ENCODE measurements at places on chromosomes 2 and 18.

DNA sequence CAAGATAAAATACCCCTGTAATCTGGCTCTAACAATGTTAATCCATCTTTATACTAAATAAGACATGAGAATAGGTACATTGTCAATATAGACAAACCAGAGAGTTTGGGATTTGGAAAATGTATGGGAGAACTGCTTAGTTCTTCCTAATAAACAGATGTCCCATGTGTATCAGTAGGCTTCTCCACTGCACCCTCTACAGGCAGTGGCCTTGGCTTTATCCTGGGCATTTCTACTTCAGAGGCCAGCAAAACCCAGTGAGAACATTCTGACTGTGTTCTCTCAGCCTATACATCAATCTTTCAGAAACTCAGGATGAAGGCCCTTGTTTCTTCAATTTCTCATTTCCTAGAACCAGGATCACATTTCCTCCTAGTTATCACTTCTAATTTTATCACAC lies 1167.5 kb upstream of the ACVR2A start:
- no peak for DNase-seq

DNA sequence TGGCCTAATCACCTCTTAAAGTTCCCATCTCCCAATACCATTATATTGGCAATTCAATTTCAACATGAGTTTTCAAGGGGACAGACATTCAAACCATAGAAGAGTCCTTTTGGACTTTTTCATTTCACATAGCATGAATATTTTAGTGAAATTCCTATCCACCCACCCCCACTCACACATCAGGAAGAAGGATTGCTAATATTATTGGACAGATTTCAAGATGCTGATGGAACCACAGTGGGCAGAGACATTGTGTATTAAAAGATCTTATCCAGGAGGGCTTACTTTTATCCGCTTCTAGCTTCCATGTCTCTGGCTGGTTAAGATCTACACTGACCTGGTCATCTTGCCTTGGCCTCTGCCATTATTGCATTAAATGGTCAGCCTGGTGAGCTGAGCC lies 297.4 kb upstream of the ACVR2A start:
- no peak for DNase-seq

DNA sequence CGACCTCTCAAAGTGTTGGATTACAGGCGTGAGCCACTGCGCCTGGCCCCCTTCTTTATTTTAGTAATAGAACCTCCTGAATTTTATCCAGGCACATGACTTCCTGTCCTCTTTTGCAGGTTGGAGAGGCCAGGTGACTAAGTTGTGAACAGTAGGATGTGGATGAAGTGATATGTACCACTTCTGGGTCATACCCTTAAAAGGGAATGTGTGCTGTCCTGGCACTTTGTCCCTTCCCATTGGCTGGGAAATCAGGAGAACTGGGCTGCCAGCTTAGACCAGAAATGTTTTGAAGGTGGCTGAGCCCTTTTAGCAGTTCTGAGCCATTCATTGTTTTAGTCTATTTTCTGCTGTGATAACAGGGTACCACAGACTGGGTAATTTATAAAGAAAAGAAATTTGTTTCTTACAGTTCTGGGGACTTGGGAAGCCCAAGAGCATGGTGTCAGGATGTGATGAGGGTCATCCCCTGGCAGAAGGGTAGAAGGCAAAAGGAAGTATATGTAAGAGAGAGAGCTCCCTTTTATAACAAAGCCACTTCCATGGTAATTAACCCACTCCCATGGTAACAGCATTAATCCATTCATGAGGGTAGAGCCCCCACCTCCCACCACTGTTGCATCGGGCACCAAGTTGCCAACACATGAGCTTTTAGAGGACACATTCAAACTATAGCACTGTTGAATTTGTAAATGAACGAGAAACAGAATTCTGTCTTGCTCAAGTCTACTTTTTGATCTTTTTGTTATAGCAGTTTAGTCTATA lies 79.1 kb downstream of the TTC27 start:
- DNase-seq, result no peak

DNA sequence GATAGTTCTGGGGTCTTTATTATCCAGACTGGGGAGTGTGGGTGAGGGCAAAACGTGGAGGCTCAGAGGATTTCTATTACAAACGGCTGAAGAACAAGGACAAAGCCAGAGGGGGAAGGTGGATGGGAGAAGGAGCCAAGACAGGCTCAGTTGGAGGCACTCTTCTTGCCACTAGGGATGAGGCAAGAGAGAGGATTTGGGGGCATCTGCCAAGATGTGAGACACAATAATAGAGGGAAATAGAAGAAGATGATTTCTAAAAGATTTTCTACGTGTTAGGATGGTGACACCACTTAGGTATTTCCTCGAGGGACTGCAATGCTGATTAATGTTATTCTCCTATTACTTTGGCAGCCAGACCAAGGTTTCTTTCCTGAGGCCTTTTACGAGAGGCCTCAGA lies 71.8 kb downstream of the APOB start:
- DNase-seq, result no peak

- no peak for DNase-seq
Observed at GRCh38 chr18:6434481-6434880, 19.8 kb upstream of the L3MBTL4 start.

GRCh38 chr2:234116010-234116409 lies 65.5 kb downstream of the SPP2 start:
- no peak for DNase-seq

DNA sequence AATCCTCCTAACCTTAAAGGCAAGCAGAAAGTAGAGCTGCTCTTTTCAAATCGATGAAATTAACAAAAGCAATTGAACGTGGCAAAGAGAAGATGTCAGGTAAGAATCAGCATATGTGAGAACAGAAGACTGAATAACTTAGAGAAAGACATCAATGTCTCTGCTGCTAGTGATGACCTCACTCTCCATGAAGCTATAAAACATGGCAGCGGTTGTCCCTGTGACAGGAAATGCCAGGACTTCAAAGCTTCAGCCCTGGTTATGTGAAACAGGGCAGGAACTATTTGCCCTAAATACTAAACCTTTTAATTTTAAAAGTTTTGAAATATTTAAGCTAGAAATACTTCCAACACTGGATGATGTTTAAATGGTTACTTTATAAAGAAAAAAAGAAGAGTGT lies 383.7 kb downstream of the XIRP2 start:
- no peak for DNase-seq

DNA sequence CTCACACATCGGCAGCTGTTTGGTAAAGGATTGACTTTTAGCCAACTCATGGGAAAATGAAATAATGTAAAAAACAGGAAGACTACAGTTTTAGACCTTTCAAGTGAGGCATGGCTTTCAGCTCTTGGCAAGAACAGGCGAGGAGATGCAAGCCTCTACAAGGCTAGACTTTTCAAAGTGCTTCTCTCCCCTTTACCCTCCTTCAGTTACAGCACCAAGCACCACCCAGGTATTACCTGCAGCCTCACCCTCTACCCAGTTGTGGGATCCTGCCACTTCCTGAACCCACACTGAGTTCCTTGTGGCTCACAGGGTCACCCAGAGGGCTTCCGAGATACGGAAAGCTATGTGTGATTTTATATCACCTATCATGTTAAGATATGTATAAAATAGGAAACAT lies 14.7 kb downstream of the UGT1A10 start:
- no peak for DNase-seq

DNA sequence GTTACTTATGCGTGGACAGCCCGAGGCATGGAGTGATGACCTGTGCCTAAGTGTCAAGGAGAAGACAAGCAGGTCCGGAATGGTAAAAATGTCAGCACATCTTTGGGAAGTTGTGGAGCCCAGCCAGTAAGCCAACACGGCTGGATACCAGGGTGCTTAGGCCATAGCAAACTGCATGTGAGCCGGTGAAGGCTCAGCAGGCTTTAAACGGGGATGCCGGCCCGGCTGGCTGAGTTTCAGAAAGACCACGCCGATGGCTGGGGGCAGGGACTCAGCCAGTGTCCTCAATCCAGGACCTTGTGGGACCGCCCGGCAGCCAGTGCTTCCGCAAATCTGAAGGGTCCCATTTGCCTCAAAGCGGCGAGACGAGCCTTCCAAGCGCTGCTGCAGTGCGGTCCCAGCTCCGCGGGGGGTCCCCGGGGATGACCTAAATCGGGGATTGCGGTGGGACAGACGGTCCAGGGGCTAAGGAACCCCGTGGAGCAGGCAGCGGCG lies 946 bp upstream of the AGAP1 start:
- no peak for DNase-seq

GRCh38 chr2:160429248-160430000 lies 64.2 kb downstream of the RBMS1 start:
- no peak for DNase-seq

DNA sequence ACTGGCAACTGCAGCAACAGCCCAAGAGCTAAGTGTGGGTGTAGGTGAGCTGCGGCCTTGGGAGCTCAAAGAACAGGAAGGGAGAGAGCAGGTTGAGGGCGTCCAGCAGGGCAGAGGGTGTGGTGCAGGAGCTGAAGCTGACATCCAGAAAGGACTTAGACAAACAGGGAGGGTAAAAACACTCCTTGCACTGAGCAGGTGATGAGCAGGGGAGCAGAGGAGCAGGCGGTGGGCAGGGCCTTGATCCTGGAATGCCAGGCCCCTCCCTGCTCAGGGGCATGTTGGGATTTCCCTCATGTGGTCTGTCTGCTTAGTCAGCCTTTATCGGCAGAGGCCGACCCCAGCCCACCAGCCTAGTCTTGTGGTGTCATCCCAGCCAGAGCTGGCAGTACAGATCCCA lies 63.6 kb downstream of the VSNL1 start:
- no peak for DNase-seq

DNA sequence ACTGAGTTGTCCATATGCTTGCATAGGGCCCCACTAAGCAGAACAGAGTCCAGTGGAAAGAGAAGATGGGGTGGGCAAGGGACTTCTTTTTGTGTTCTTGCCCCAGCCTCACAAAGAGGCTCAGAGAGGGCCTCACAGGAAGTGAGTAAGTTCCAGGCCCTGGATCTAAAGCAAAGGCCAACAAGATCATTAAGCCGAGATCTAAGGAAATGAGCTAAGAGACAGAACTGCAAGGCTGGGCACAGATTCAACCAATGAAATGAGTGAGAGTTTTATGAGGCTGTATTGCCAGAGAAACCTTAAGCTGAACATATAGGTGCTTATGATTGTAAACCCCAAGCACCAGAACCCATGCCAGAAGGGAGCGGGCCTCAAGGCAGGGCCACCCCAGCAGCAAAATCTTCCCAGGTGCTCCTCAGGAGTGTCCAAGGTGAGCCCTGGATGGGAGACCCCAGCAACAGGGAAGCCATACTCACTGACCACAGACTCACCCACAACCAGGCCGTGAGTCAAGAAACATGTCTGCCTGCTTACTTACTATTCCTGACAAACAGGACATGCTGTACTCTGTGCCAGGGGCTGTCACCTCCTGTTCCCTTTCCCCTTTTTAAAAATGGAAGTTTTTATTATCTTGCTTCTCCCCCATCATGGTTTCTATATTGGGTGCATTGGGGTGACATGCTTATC lies 40.2 kb downstream of the SLC14A1 start:
- no peak for DNase-seq

GRCh38 chr2:238423561-238424312 lies 3.0 kb upstream of the ASB1 start:
- DNase-seq, result no peak

DNA sequence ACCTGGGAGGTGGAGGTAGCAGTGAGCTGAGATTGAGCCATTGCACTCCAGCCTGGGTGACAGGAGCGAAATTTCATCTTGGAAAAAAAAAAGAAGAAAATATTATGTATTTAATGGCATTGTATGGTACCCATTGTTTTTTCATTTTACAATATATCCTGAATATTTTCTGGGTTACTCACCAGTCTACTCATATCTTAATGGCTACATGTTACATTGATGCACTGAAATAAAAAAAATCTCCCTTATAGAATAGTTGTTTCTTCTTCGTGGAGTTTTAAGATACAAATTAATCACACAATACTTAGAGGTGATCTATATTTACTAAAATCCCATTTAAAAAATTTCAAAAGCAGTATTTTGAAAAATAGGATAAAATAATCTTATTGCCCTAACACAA lies 66.3 kb upstream of the XPO1 start:
- no peak for DNase-seq

DNA sequence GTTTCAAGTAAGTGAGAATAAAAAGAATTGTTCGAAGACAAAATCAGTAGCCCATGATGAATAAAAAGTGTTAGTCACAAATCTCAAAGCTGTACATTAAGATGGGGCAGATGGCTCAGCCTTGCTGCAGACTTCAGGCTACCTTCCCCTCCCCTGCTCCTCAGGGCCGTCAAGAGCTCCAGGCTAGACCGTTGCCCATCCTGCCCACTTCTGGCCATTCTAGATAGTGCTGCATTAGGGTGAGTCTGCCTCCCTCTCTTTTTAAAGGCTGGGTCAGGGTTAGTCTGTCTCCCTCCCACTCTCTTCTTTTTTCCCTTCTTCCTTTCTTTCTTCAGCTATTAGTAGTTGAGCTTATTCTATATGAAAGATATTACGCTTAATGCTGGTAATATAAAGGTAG lies 86.0 kb downstream of the MAPRE2 start:
- DNase-seq, result no peak

Data from T-helper 17 cell (primary cell).